MM.1S (cell line): ENCODE measurements at places on chromosomes 3 and 15.

DNA sequence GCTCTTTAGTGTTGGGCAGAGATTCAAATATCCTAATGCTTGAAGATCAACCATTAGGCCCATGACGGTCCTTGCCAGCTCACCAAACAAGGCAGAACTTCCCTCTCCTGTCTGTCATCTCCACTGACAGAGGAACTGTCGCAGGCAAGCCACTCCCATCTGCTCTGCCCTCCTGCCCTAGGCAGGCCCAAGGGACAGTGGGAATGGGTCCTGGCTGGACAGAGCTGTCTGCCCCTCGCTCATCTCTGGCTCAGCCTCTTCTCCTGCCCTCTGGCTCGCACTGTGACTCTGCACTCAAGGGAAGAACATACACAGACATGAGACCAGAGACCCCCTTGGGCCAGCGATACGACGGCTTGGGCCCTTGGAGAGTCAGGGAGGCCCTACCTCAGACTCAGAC, 7.6 kb upstream of the MUSTN1 start:
- no peaks in the 10 kb centered on the region for H3K27me3 ChIP-seq
- H3K36me3 ChIP-seq, result no peaks in the 10 kb centered on the region
- H3K4me3 ChIP-seq, result no peak overlapping the region
- no peak for DNase-seq
- no peak overlapping the region for H3K27ac ChIP-seq

- no peak overlapping the region for H3K4me3 ChIP-seq
- DNase-seq, result no peak
- no peaks in the 10 kb centered on the region for H3K4me1 ChIP-seq
- no peaks in the 10 kb centered on the region for H3K27me3 ChIP-seq
These were observed 253.1 kb upstream of the TRIM42 start for GRCh38 chr3:140424726-140425125.

- peaks cover 32% of the 10 kb centered on the region for H3K27me3 ChIP-seq
- DNase-seq, result peak; percentile 96
- peak overlapping the region; percentile 86 for H3K27ac ChIP-seq
These were observed 120.7 kb downstream of the LMLN start for GRCh38 chr3:198080521-198081384.

- peak; percentile 37 for DNase-seq
- H3K36me3 ChIP-seq, result no peaks in the 10 kb centered on the region
- no peaks in the 10 kb centered on the region for H3K27me3 ChIP-seq
- no peaks in the 10 kb centered on the region for H3K4me1 ChIP-seq
These were observed 6.2 kb upstream of the MEIS2 start for GRCh38 chr15:37106490-37107001.

DNA sequence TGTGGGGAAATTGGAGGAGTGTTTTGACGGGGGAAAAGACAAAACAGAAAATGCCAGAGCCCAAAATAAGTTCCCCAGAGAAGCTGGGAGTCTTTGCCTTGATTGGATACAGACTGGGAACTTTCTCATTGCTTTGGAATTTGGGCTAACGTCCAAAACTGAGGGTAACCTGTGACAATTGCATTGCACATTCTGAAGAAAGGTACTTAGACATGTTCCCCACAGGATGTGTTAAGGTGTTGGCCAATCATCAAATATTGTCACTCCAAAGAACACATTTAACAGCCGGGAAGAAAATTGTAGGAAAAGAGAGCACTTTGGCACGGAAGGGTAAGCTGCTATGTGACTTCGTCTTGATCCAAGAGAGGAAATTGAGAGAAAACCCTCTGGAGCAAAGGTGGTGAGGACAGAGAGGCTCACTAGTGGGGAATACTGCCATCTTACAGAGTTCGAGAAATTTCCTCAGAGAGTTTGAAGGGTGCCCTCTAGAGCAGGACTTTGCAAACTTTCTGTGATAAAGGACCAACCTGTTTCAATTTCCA, 619.5 kb upstream of the TBL1XR1 start:
- peak; percentile 15 for DNase-seq
- no peaks in the 10 kb centered on the region for H3K27me3 ChIP-seq
- H3K4me1 ChIP-seq, result no peaks in the 10 kb centered on the region
- no peaks in the 10 kb centered on the region for H3K36me3 ChIP-seq

- peaks cover 6% of the 10 kb centered on the region for H3K4me1 ChIP-seq
- no peak for DNase-seq
These were observed 39.8 kb downstream of the FOXB1 start for GRCh38 chr15:60043744-60044435.

GRCh38 chr3:190281308-190282051, 40.8 kb downstream of the CLDN1 start:
- H3K36me3 ChIP-seq, result no peaks in the 10 kb centered on the region
- H3K4me3 ChIP-seq, result no peak overlapping the region
- H3K27ac ChIP-seq, result no peak overlapping the region
- no peaks in the 10 kb centered on the region for H3K4me1 ChIP-seq
- DNase-seq, result no peak

- no peaks in the 10 kb centered on the region for H3K27me3 ChIP-seq
- no peak overlapping the region for H3K27ac ChIP-seq
- no peak for DNase-seq
- no peaks in the 10 kb centered on the region for H3K36me3 ChIP-seq
These were observed 220.4 kb downstream of the IL5RA start for GRCh38 chr3:2889736-2890135.

GRCh38 chr3:127050733-127051132, 67.8 kb downstream of the PLXNA1 start:
- no peaks in the 10 kb centered on the region for H3K36me3 ChIP-seq
- no peaks in the 10 kb centered on the region for H3K4me1 ChIP-seq
- DNase-seq, result no peak
- H3K4me3 ChIP-seq, result no peak overlapping the region
- H3K27ac ChIP-seq, result no peak overlapping the region

GRCh38 chr3:30951826-30952225, 57.4 kb upstream of the GADL1 start:
- no peak overlapping the region for H3K4me3 ChIP-seq
- H3K4me1 ChIP-seq, result no peaks in the 10 kb centered on the region
- H3K27me3 ChIP-seq, result no peaks in the 10 kb centered on the region

DNA sequence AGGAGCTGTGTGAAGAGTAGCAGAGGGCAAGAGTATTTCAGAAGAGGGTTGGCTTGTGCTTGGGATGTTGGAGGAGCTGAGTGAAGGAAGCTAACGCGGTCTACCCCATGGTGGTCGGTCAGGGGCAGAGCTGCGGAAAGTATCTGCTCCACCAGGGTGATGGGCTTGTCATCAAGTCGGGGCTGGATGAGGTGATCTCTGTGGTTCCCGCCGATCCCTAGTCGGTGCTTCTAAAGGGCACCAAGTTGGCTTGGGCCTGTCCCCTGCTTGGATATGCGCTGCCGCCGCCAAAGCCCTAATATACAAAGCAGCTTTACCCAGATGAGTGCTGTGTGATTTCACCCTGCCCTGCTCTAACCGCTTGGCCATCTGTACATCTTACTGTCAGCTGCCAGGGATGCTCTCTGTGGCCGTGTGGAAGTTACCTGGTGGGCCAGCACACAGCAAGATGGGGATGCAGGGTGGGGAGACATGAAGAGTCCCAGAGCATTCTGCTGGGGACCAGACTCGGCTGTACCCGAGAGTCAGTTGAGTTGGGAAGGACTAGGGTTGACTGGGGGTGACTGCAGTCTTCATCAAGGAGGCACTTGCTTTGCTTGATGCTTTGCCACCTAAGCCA, 226.1 kb upstream of the BHLHE40 start:
- H3K4me1 ChIP-seq, result no peaks in the 10 kb centered on the region
- no peaks in the 10 kb centered on the region for H3K36me3 ChIP-seq
- H3K27ac ChIP-seq, result no peak overlapping the region
- no peak for DNase-seq
- no peaks in the 10 kb centered on the region for H3K27me3 ChIP-seq

DNA sequence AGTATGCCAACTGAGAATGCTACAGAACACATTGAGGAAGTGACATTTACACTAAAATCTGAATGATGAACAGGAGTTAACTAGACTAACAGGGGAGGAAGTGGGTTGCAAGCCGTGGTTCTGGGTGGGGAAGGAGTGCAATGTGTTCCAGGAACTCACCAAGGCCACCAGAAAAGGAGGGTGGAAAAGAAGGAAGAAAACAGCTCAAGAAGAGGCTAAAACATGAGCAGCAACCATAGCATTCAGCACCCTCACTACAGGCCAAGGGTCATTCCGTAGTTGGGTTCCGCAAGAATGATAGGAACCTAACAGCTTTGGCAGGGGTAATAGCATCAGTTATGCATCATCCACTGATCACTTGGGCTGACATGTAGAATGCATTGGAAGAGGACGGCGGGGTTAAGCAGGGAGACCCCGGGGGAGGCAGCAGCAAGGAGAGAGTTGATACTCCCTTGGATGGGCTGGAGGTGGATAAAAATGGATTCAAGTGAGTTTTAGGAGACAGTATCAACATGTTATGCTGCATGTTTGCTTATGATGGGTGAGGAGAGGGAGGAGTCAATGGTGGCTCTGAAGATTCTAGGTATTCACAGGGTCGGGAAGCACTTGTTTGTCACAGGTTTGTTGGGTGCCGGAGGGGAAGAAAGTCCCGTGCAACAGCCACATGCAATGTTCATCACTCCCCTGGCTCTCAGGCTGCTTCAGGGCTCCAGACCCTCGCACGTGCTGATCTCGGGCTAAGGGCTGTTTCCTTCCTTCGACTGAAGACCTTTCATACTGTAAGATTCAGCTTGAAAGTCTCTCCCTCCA, 53.2 kb downstream of the LIPC start:
- H3K4me3 ChIP-seq, result no peak overlapping the region
- H3K27me3 ChIP-seq, result no peaks in the 10 kb centered on the region
- no peaks in the 10 kb centered on the region for H3K4me1 ChIP-seq
- H3K36me3 ChIP-seq, result no peaks in the 10 kb centered on the region
- no peak for DNase-seq
- no peak overlapping the region for H3K27ac ChIP-seq

GRCh38 chr15:38129531-38130204, 123.0 kb upstream of the SPRED1 start:
- H3K4me3 ChIP-seq, result peak overlapping the region; percentile 47
- peak overlapping the region; percentile 49; the same call in 1 of the 2 replicates for H3K27ac ChIP-seq
- peak; percentile 44 for DNase-seq
- peaks cover 29% of the 10 kb centered on the region for H3K4me1 ChIP-seq
- H3K27me3 ChIP-seq, result no peaks in the 10 kb centered on the region
- no peaks in the 10 kb centered on the region for H3K36me3 ChIP-seq

- H3K36me3 ChIP-seq, result no peaks in the 10 kb centered on the region
- H3K27me3 ChIP-seq, result no peaks in the 10 kb centered on the region
- peak overlapping the region; percentile 18; the same call in 1 of the 2 replicates for H3K27ac ChIP-seq
- peaks cover 17% of the 10 kb centered on the region for H3K4me1 ChIP-seq
- peak overlapping the region; percentile 30 for H3K4me3 ChIP-seq
These were observed 20.3 kb upstream of the DGKG start for GRCh38 chr3:186382217-186382885.

- no peak for DNase-seq
- H3K4me1 ChIP-seq, result no peaks in the 10 kb centered on the region
- no peak overlapping the region for H3K27ac ChIP-seq
- no peak overlapping the region for H3K4me3 ChIP-seq
- no peaks in the 10 kb centered on the region for H3K27me3 ChIP-seq
- no peaks in the 10 kb centered on the region for H3K36me3 ChIP-seq
These were observed 145.7 kb upstream of the NPHP3 start for GRCh38 chr3:132867956-132868355.

GRCh38 chr15:68580883-68581155, 2.0 kb downstream of the CORO2B start:
- DNase-seq, result no peak
- H3K27ac ChIP-seq, result no peak overlapping the region
- H3K4me1 ChIP-seq, result no peaks in the 10 kb centered on the region; the same call in 1 of the 2 replicates
- no peaks in the 10 kb centered on the region for H3K36me3 ChIP-seq

DNA sequence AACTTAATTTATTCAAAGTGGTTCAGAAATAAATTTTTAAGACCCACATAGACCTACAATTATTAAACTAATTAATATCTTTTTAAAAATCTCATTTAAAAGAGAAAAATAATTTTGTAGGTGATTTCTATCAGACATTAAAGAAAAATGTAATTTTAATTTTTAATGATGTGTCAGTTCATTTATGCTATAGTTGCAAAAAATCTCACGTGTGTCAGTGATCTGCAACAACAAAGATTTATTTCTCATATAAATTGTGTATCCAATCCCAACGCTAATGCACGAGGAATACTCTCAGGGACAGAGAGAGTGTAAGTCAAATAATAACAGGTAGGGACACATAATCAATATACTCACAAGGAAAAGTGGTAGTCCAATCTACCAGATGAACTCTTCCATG, 456.6 kb upstream of the CCDC54 start:
- H3K4me3 ChIP-seq, result no peak overlapping the region
- H3K27me3 ChIP-seq, result no peaks in the 10 kb centered on the region
- no peak overlapping the region for H3K27ac ChIP-seq
